Mammary microvascular endothelial cell (primary cell): ENCODE measurements at places on chromosomes 16 and 17. TPM values are rescaled to one million over a fixed set of nuclear protein-coding genes. Genes with fewer than 3 reads are reported as not detected.

FOXC2 gene
- total RNA-seq = 3.1 and 4.8 TPM in 2 replicates

AGRP gene
- total RNA-seq = not detected in 2 replicates

BAIAP3 gene
- 0.33 and 0.54 TPM in 2 replicates for total RNA-seq

HNF1B gene
- total RNA-seq = not detected in 2 replicates

CRISPLD2 gene
- total RNA-seq = 0.20 and 0.25 TPM in 2 replicates

LGALS9B gene
- not detected in 2 replicates for total RNA-seq

TBC1D3C gene
- total RNA-seq = 0.13 and 0.20 TPM in 2 replicates
